ENCODE measurements at places on chromosomes 1 and 21.

GRCh38 chr1:180253585-180254495 is 23.8 kb downstream of the LHX4 start:
- no peak for DNase-seq

GRCh38 chr1:160375788-160376524 is 9.1 kb downstream of the NHLH1 start:
- no peak for DNase-seq

- no peak for DNase-seq
Observed at GRCh38 chr1:19514391-19514831, 29.1 kb upstream of the CAPZB start.

- no peak for DNase-seq
Observed at GRCh38 chr1:3062616-3063378, 6.2 kb upstream of the PRDM16 start.

DNA sequence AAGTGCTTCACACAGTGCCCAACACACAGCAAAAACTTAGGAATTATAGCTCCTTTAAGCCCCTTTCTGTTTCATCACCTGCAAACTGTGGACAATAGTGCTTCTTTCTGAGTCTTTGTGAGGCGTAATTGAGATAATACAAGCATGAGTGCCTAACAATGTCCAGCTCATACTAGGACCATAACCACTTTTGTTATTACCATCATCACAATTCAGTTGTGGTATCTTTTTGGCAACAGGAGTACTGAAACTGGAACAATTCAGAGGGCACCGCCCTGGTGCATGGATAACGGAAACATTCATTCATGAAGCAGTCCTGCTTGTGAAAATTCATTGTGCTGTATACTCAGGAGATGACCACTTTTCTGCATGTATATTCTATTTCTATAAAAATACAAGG is 18.2 kb downstream of the DNAJC11 start:
- no peak for DNase-seq

DNA sequence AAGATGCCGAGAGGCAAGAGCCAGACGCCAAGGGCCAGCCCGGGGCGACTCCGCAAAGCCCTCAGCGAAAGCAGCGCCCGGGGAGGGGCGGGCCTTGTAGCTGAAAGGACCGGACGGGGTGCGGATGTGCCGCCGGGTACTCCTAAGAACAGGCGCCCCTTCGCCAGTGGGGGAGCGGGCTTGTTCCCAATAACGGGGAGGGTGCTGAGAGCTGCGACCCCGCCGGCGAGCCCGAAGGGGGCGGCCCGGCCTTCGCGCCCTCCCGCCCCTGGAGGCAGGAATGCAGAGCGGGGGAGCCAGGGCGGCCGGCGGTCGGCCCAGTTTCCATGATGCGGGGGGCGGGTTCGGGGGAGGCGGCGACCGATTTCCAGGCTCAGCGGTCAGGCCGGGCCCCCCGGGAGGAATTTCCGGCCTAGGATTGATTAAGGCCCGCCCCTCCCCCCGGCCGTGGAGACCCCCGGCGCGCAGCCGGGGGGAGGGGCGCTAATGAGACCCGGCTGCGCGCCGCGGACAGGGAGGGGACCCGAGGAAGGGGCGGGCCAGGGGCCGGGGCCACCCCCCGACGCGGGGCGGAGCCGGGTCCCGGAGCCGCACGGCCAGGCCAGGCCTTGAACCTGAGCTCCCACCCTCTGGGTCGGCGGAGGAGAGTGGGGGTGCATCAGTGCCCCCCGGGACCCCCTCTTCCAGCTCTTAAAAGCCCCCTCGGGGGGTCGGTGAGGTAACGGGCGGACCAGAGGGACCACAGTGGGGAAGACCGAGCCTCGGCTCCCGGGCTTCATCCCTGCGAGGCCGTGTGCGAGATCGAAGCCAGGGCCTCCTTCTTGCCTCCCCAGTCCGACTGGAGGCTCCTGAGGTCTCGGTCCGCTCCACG is 898 bp upstream of the TMEM200B start:
- DNase-seq = no peak

GRCh38 chr1:174005032-174005431 is 17.1 kb downstream of the RC3H1 start:
- DNase-seq = no peak

GRCh38 chr1:29669912-29670311 is 433.6 kb downstream of the PTPRU start:
- DNase-seq = no peak
